CMK (cell line): ENCODE measurements at places on chromosomes 11 and 22.

DNA sequence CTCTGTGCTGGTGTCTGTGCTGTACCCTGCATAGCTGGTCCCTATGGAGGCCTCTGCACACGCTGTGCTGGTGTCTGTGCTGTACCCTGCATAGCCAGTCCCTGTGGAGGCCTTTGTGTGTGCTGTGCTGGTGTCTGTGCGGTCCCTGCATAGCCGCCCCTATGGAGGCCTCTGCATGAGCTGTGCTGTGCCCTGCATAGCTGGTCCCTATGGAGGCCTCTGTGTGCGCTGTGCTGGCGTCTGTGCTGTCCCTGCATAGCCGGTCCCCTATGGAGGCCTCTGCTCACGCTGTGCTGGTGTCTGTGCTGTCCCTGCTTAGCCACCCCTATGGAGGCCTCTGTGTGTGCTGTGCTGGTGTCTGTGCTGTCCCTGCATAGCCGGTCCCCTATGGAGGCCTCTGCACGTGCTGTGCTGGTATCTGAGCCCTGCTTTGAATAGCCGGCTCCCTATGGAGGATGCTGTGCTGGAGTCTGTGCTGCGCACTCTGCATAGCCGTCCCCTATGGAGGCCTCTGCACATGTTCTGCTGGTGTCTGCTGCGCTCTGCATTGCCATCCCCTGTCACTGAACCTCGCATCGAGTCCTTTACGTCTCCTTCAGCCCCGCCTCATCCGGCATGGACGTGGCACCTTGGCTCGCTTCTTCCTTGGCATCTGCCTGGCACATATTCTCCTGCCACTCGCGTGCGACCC is 6.2 kb downstream of the NADSYN1 start:
- no peak for DNase-seq

DNA sequence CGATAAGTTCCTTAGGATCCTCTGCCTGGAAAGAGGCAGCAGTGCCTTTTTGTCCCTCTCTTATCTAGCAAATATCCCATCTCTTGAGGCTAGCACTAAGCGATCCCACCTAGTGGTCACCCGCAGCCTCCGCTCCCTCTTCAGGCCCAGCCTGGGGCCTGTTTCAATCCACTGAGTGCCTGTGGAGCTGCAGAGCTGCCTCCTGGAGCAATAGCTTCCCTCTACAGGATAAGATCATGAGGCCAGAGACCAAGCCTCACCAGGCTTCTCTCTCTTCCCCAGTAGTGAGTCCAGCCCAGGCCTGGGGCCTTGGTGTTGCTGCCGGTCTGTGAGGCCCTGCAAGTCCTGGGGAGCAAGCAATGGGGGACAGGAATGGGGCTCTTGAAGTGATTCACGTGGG is 65.8 kb downstream of the SLC22A12 start:
- no peak for DNase-seq

DNA sequence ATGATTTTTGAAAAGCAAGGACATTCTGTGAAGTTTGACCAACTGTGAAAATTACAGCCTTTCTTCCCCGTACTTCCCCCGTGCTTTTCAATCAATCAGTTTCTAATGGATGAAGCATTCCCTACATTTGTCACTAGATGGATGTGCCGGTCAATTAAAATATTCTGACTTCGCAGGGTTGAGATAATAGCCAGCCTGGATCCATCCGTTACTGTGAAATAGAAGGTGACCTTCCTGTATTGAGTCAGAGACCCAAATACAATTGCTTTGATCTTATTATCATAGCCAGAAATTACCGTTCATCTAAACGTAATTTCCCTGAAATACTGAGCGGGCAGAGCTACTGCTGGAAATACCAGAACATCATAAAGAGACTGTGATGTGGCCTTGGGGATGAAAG is 21.1 kb upstream of the PARVB start:
- no peak for DNase-seq

- DNase-seq, result no peak
These were observed 99.8 kb downstream of the FBXO7 start for GRCh38 chr22:32574411-32574810.

DNA sequence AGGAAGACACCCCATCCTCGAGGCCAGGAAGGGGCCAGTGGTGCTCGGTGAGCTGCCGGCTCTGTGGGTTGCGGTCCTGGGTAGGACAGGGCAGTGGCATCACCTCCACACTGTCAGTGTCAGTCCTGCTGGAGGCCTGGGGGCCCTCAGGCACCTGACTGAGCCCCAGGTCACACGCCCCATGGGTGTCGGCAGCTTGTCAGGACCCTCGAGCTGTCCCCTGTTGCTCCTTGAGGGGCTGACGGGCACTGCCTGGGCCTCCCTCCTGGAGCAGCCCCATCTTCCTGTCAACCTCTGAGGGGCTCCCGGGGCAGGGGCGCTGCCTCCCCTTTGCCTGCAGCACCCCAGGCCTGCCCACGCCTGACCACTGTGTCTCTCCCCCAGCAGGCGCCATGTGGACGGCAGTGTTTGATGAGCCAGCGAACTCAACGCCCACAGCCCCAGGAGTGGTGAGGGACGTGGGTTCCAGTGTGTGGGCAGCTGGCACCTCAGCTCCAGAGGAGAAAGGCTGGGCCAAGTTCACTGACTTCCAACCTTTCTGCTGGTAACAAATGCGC is 35.4 kb downstream of the SBF1 start:
- no peak for DNase-seq

DNA sequence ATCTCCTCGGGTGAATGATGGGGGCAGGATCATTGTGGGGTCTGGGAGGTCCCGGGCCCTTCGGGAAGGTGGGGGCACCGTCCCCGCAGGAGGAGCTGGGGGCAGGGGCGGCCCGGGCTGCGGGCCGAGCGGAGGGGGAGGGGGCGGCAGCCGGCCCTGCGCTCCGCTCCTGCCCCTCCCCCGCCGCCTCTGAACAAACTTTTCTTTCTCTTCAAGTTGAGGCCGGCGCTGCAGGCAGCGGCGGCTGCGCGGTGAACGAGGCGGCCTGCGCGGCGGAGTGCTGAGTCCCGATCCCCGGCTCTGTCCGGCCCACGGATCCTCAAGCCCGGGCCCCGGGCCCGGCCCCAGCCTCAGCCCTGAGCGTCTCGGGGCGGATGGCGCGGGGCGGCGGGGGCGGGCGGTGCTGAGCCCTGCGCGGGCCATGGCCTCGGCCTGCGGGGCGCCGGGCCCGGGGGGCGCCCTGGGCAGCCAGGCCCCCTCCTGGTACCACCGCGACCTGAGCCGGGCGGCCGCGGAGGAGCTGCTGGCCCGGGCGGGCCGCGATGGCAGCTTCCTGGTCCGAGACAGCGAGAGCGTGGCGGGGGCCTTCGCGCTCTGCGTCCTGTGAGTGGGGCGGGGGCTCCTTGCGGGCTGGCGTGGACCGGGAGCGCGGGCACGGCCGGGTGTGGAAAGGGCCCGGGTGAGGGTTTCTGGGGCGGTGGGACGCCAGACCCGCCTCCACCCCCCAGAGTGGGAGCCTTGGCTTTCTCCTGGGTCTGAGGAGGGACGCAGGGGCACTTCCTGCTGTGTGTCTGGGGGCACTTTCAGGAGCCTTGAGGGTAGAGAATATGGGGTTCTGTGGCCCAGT is at the start of gene INPPL1:
TSS of gene INPPL1 (plus strand) at position 204 of the 847 bp plus-strand sequence. CDS start at position 422, 218 bp downstream.
- DNase-seq, result no peak

- DNase-seq, result no peak
These were observed 53.8 kb upstream of the CAPRIN1 start for GRCh38 chr11:33997584-33998251.

DNA sequence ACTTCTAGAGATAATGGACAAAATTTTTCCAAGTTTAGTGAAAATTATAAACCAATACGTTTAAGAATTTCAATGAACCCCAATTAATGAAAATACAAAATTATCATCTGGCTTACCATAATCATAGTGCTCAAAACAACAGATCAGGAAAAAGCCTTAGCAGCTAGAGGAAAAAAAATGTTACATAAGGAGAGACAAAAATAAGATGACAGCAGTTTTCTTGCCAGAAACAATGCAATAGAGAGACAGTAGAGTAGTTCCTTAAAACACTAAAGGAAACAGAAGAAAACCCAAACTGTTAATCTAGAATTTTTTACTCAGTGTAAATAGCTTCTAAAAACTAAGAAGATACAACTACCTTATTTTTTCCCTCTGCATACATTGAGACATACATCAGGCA is 341.7 kb upstream of the CHORDC1 start:
- DNase-seq, result no peak

DNA sequence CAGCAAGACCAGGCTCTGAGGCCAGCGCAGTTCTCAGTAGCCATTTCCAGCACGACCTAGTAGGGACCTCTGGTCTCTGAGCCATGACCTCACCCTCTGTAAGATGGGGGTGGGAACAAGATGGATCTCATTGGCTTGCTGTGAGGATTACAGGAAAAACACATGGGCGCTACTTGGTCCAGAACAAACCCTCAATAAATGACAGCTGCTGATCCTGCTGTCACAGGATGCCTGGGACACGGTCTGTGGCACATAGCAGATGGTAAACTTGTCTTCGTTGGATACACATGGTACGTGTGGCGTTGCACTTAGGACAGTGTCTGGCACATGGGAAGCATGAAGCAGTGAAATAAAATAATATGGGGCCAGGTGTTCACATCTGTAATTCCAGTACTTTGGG is 4.5 kb upstream of the KCTD17 start:
- DNase-seq, result no peak

GRCh38 chr22:35401863-35402262 is 1.9 kb downstream of the MCM5 start:
- DNase-seq, result no peak

- DNase-seq, result no peak
These were observed 40.3 kb downstream of the OR5B17 start for GRCh38 chr11:58318532-58318931.

GRCh38 chr11:110878513-110878912 is 166.3 kb upstream of the ARHGAP20 start:
- DNase-seq, result no peak

GRCh38 chr11:33214187-33214586 is 43.0 kb upstream of the HIPK3 start:
- DNase-seq, result no peak

- DNase-seq, result peak; percentile 75
These were observed 48.4 kb downstream of the CDKN1C start for GRCh38 chr11:2837096-2837601.

- no peak for DNase-seq
These were observed 102.1 kb downstream of the C11orf91 start for GRCh38 chr11:33598426-33599069.

DNA sequence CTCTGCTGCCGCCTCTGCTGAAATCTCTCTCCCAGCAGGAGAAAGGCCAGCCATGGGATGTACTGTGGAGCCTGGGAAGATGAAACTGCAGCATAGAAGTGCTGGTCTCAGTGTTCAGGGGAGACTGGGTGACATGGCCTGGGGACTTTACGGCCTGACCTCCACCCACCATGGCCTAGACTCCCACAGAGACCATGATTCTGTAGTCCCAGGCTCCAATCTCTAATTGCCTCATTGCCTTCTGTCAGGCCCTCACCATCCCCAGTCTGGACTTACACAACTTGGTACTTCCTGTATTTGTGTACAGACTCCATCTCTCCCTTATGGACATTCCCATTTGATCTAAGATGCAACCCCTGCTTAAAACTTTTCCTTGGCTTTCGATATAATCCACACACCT is 43.1 kb downstream of the TRAF6 start:
- DNase-seq, result no peak

DNA sequence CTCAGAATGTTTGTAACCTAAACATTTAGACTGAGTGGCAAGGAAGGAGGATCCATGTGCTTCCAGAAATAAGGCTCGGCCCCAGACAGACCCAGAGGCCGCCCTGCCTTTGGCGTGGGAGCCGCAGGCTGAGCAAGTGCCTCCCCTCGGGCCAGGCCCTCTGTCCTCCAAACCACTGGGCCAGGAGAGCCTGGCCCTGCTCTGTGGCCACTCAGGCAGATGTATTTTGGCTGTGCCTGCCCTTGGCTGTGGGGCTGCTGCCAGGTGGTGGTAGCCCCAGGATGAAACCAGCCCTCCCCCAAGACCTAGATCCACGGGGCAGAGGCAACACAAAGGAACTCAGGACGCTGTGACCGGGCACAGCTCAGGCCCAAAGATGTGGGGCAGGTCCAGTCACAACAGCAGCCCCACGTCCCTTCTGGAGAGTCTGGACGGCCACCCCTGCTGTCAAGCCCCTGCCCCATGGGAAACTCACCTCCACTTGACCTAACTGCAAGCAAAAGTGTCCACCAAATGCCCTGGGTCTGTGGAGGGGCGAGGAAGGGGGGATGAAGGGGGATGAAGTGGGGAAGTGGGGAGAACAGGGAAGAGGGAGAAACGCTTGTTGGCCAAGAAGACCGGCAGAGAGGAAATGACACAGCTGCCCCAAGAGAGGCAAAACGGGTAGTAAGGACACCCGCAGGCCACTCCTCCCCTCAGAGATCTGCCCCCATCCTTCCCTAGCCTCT is 24.0 kb downstream of the PISD start:
- no peak for DNase-seq

GRCh38 chr11:75562048-75562835 is at the start of gene SERPINH1:
Gene SERPINH1 (plus strand): TSS chr11:75562253. CDS start chr11:75566350, 4,097 bp downstream.
- DNase-seq, result peak; percentile 93

GRCh38 chr22:26267856-26268255 is 98.6 kb downstream of the SEZ6L start:
- DNase-seq, result no peak

GRCh38 chr11:103488031-103488461 is 378.8 kb downstream of the DYNC2H1 start:
- DNase-seq, result no peak

DNA sequence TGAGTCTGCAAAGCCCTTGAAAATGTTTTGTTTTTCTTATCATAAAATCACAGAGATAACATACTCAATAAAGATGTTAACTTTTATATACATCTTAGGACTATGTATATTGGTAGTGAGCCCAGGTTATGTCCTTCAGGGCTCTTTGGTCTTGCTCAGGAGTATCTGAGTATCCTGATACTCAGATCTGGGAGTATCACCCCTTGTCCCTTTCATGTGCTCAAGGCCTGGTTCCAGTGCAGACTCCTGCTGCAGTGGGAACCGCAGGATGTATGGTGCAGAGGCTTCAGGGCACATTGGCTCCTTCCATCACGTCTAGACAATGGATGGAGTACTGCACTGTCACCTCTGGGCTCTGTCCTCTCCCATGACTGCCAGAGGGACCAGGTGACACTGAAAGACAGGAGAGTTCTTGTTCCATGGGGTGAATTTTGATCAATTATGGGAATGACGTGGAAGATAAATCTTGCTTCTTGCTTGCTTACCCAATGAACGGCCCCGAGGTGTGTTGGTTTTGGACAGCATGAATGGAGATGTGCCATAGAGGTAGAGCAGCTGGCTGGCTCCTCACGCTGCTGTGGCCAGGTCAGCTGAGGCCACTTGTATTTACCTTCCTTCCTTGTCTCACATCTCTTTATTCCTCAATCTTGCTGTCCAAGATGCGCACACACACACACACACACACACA is 215.5 kb downstream of the ARHGAP42 start:
- DNase-seq, result no peak
